Bronchial smooth muscle cell (primary cell): ENCODE measurements at places on chromosomes 13 and 19. TPM values are rescaled to one million over a fixed set of nuclear protein-coding genes. Genes with fewer than 3 reads are reported as not detected.

Gene GALP
- total RNA-seq = not detected in 2 replicates

Gene RTBDN
- total RNA-seq = 0.47 TPM in 1 of 2 replicates, not detected in the other

Gene ZNF749
- total RNA-seq = 6.8 and 8.3 TPM in 2 replicates

Gene KIR2DL3
- not detected in 2 replicates for total RNA-seq
